ENCODE measurements at places on chromosomes 1 and 21.

- no peak for DNase-seq
Observed at GRCh38 chr1:85612704-85613361, 32.3 kb downstream of the CCN1 start.

DNA sequence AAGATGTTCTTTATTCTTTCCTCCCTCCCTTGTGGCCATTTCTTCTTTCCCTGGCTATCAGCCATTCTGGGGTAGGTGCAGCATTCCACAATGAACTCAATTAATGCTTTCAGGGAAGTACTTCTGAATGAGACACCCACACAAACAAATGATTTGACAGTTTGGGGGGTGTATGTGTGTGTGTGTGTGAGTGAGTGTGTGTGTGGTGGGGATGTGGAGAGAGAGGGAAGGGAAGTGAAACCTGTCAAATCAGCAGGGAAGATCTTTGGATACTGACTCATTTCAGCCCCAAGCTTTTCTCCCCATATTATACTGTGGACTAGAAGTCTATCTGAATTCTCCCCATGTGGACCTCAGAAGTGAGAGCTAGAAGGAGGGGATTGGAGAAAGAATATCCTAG lies 154.9 kb upstream of the CD34 start:
- no peak for DNase-seq

GRCh38 chr1:1309251-1310108 lies 1.1 kb downstream of the PUSL1 start:
- DNase-seq, result no peak

DNA sequence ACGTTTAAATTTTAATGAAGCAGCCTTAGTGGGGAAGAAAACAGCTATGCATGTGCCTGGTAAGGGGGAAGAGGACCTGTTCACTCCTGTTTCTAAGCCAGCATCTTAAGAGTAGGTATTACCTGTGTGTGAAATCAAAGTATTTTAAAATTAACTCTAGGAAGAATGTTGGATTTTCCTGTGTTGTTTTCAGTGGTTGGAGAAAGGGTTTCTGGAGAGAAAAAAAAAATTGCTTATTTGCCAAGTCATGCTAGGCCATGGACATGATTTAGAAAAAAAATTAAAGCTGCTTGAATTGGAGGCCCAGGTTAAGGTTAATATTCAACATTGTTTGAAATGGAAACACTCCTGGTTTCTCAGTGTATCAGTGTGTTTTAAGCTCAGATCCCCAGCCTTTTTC lies 42.9 kb upstream of the DNAJC6 start:
- no peak for DNase-seq

DNA sequence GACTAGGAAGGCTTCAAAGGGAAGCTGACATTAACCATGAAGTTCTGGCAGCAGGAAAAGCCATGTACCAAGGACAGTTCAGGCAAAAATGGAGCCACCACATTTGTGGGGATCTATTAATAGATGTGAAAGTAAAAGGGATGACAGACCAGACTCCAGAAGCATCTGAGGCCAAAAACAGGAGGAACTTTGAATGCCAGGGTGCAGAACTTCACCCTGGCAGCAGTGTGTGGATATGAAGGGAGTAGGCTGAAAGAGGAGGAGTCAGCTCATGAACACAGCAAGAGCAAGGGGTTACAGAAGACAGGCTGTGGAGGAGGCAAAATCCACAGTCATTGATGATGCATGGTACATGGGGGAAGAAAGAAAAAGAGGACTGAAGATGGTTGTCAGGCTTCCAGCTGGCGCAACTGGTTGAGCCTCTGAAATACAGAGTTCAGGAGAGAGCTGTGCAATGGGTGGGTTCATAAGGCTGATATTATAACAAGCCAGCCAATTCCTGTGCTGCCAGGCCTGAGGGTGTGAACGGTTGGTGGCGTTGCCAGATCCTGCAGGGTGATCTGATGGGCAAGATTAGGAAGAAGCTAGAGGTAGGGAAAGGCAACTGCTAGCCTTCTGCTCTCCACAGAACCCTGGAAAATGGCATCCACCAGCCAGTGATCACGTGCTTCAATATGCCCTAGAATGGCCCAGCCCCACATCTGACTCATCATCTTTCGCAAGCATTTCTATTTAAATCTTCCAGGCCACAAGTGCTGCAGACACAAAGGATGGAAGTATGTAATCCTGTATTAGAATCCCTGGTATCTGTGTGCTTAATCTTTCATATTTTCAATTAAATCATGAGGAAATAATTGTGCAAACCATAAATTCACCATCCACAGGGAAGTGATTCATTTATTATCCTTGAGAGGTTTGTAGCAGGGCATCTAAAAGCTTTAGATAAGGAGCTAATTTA lies 81.9 kb downstream of the SLC25A24 start:
- no peak for DNase-seq

GRCh38 chr1:156115514-156116374 lies 1.2 kb downstream of the LMNA start:
- DNase-seq, result no peak

GRCh38 chr1:68271596-68271995 lies 39.3 kb upstream of the WLS start:
- DNase-seq, result no peak

- no peak for DNase-seq
Observed at GRCh38 chr1:5967351-5968160, 24.7 kb downstream of the NPHP4 start.

DNA sequence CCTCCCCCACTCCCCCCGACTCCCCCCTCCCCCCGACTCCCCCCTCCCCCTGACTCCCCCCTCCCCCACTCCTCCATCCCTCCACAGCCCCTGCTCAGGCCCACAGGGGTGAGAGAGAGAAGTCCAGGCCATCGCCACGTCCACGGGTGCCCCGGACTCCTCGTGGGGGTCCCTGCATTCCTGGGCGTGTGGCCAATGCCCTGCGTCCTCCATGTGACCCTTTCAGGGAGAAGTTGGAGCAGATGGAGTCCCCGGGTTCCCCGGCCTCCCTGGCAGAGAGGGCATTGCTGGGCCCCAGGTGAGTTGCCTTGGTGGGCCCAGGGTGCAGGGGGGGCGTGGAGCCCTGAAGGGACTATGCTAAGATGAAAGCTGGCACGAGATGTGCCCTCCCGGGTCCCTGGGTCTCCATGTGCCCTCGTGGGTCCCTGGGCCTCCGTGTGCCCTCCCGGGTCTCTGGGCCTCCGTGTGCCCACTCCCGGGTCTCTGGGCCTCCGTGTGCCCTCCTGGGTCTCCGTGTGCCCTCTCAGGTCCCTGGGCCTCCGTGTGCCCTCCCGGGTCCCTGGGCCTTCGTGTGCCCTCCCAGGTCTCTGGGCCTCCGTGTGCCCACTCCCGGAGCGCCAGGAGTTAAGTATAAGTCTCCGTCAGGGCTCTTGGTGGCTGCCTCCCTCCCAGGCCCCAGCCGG lies 52.0 kb downstream of the SLC19A1 start:
- DNase-seq, result no peak

GRCh38 chr1:184437291-184437690 lies 50.5 kb downstream of the C1orf21 start:
- DNase-seq, result no peak

DNA sequence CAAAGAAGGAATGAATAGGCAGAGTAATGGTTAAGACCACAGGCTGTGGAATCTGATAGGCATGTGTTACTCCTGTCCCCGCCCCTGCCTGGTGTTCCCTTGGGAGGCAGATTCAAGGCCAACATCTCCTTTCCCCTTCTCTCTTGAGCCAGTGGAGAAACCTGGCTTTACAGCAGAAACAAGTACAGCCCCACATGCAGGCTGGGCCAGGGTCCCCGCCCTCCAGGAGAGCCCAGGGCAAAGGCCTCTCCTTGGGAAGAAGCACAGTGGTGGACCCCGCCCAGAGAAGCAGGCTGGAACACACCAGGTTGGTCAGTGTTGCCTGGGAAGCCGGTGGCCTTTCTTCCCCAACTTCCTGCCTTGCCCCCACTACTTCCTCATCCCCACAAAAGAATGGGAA lies 6.8 kb downstream of the C1orf167 start:
- no peak for DNase-seq

DNA sequence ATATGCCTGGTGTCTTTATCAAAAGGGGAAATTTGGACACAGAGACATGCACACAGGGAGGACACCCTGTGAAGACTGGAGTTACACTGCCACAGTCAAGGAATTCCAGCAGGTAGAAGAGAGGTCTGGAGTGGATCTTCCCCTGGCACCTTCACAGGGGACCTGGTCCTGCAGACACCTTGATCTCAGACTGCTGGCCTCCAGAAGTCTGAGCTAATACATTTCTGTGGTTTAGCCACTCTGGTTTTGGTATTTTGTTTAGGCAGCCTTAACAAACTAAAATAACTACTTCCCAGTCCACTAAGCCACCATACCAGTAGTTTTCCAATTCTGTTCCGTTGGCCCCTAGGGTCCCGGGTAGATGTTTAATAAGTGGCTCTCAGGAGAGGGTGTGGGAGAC lies 164.7 kb downstream of the SETD4 start:
- DNase-seq, result no peak

GRCh38 chr1:48048064-48048463 lies 50.9 kb upstream of the TRABD2B start:
- DNase-seq, result no peak

- no peak for DNase-seq
Observed at GRCh38 chr1:155073377-155074242, 5.0 kb upstream of the EFNA3 start.

DNA sequence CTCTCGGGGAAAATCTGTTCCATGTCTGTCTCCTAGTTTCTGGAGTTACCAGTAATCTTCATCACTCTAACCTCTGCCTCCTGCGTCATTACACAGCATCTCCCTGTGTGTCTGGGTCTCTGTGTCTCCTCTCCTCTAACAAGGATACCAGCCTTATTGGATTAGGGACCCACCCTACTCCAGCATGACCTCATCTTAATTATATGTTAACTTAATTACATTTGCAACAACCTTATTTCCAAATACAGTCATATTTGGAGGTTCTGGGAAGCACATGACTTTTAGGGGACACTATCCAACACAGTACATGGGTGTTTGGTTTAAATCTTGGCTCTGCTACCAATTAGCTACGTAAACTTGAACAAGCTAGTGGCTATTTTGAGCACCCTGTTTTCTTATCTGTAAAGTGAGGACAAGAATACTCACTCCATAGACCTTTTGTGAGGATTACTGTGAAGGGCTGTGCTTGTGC lies 83.9 kb upstream of the SGIP1 start:
- no peak for DNase-seq

DNA sequence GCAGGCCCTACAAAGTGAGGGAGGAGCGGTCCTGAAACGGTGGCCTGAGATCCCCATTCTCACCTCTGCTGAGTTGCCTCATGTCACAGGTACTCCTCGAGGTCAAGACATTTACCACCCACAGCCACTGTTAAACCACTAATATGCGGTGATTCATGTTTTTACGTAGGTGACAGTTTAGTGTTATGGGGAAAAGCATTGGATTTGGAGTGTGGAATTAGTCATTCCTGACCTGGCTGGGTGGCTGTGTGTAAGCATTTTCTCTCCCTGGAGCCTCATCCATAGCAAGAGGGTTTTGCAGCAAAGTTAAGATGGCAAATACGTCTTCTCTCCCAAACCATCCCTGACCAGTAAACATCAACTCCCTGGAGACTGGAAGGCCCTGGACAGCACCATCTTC lies 57.8 kb upstream of the KCNJ6 start:
- no peak for DNase-seq

- no peak for DNase-seq
Observed at GRCh38 chr21:42534421-42535378, 21.0 kb downstream of the SLC37A1 start.

All from stimulated activated CD8-positive, alpha-beta memory T cell treated with anti-CD3 and anti-CD28 coated beads, Interleukin-12 subunit alpha, Interleukin-12 subunit beta, amount 100 ng/mL, for 1 hour (primary cell).